ENCODE measurements at places on chromosomes 12 and 14. TPM values are rescaled to one million over a fixed set of nuclear protein-coding genes. Genes with fewer than 3 reads are reported as not detected.

Gene PRPH
- total RNA-seq, result not detected

DNA sequence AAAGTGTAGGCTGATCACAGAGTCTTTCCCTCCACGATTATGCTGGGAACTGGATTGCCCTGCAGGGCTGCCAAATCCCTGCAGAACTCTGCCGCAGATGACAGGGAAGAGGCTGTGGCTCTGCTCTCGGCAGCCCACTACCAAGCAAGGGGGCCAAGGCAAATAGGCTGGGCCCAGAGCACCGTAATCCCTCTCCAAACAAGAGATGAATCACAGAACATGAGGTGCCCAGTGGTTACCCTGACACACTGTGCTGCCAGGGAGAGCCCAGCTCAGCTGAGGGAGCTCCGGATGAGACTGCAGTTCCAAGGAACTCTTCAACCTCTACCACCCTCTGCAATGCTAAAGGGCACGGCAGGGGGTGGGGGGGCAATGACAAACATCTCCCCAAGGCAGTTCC is 33.9 kb downstream of the STON2 start:
- DNase-seq, result no peak

DNA sequence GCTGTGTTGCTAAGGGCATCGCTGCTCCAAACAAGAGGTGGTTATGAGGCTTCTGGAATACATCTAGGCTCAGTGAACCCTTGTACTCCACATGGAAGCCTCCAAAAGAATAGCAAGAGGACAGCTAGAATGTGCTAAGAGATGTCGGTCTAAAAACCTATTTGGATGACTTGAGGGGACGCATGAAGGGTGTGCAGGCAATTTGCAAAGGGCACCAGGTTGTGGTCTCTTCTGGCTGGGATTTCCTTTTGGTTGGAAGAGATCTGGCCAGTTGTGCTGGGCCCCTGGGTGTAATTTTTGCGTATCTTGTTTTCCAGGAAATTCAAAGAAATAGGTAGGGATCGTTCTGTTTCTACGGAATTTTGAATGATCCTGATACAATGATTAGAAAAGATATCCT is 4.2 kb downstream of the TTC9 start:
- no peak for DNase-seq

Gene NUP37
- total RNA-seq, result 20.6 TPM

DNA sequence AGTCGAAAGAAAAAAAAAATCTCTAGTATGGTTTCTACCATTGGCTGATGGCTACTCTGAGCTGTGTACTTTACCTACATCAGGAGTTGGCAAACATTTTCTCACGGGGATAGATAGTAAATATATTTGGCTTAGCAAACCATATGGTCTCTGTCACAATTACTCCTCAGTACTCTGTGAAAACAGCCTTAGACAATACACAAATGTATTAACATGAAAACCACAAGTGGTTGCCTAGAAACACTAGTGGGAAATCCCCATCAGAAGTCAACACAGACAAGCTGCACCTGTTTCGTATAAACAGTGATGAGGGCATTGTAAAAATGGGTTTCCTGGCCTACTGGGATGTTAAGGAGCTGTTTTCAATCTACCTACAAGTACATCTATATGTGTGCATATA is 84.6 kb upstream of the NAV3 start:
- DNase-seq, result no peak

All from left ventricle myocardium inferior (tissue), 1 donor.